ENCODE measurements at places on chromosomes 13 and 19.

DNA sequence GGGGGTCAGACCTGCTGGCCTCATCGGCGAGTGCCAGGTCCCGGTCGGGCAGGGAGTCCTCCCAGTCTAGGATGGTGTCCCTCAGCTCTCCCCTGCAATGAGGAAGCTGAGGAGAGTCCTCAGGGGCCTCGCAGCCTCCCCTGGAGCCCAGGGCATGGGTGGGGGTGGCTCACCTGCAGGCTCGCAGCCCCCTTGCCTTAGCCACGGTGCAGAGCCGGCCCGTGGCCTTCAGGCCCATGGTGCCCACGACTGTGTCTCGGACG, 6.8 kb downstream of the SIRT6 start:
- no peak for DNase-seq

DNA sequence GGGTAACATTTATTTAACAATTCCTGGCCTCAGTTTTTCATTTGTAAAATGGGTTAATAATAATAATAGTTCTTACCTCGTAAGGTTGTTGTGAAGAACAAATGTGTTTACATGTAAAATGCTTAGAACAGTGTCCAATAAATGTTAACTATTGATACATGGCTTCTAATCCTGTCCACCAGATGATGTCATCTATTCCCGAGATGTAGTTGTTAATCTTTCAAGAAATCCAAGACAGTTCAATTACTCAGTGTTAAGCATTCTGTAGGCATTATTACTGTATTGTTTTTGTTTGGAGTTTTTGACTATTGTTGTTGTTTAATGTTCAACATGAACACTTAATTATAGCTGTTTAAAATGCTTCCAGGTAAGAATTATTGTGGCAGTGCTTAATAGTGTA, 131.0 kb upstream of the FNDC3A start:
- no peak for DNase-seq

GRCh38 chr19:37594982-37595382, 306 bp downstream of the ZNF540 start:
- DNase-seq, result peak; percentile 32

DNA sequence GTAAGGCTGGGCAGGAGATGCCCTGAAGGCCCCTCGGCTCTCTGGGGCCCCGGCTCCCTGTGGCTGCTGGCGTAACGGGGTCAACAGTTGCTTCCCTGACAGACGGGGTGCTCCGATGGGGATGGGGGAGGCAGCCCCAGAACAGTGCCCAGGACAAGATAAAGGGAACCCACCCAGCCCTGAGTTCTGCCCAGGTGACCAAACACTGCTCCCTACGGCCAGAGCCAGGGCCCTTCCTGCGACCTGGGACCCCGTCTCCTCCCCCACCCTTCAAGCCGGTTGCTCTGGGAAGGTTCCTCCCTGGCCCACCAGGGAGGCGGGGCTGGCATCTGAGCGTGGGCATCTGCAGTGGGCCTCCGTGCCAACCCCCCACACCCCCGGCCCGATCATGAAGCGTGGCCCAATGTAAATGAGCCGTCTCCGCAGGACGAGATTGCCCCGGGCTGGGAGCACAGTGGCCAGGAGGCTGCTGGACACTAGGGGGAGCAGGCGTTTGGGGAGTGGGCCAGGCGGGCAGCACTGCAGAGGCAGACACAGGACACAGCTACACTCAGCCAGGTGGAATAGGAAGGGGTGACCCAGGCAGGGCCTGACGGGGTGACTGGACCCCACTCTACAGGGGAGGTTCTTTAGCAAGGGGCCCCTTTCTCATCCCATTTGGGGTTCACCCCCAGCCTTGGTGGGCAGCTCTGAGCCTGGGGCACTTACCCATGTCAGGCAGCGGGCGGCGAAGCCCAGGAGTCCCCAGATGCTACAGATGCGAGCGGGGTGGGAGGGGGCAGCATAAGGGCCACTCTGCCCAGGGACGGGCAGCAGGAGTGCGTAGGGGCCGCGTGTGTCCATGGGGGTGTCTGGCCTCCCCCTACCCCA, 1.2 kb upstream of the NKPD1 start:
- no peak for DNase-seq

Measured in activated CD4-positive, alpha-beta T cell treated with anti-CD3 and anti-CD28 coated beads, Interleukin-2, amount 50 U/mL, for 16 hours (primary cell).